ENCODE measurements at places on chromosomes 11 and 22.

- peak; percentile 48 for DNase-seq
Measured at GRCh38 chr11:134270250-134270714, 5.9 kb upstream of the GLB1L3 start.

- DNase-seq = no peak
Measured at GRCh38 chr11:24070435-24070834, 426.4 kb upstream of the LUZP2 start.

DNA sequence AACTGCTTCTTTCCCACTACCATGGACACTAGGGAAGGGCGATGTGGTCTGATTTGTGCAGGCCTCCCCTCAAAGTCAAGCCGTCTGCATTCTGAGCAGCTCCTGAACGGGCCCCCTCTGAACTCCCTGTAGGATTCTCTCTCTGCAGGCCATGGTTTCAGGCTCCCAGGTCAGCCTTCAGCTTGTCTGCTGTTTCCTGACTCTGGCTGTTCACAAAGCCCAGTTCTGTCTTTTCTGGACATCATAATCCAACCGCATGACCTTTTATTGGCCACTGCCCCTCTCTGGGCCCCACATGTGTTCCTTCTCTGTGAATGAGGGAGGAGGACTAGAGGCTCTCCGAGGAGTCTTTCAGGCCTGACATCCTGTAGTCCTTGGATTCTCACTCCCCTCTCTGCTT lies 161.0 kb downstream of the FEZ1 start:
- no peak for DNase-seq

DNA sequence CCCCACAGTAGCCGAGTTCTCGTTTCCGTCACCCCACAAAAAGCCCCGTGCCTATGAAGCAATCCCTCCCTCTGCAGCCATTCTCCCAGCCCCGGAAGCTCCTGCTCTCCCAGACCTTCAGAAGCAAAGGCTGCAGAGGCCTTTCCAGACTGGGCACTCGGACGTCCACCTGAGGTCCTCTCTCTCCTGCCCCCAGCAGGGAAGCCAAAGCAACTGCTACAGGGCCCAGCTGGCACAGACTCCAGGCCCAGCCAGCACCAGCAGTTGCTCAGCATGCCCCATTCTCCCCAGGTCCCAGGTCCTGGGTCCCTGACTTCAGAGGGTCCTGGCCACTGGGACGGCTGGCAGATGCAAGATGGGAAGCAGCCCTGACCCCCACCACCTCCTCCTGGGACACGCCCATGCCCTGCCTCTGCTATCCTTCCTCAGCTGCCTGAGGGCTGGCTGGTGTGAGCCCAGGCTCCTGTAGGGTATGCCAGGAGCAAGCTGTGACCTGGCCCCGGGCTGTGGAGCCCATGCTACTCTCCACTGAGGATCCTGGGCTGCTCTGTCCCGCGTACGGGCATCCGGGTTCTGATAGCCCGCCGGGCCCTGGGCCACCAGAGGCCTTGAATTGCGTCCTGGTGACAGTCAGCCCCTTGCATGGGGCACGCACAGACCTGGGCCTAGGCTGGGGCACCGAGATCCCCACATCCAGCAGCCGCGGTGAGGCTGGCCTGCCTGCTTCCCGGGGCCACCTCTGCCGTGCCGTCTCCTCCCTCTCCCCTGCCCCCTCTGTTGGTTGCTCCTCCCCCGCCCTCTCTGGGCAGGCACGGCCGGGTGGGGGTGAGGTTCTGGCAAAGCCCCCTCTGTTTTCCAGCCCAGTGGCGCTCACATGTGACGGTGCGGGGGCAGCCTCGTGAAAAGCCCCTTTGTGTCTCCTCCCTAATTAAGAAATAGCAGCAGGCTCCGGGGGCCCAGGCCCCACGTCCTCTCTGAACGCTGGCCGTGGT lies 1310.3 kb downstream of the BRD1 start:
- DNase-seq = no peak

DNA sequence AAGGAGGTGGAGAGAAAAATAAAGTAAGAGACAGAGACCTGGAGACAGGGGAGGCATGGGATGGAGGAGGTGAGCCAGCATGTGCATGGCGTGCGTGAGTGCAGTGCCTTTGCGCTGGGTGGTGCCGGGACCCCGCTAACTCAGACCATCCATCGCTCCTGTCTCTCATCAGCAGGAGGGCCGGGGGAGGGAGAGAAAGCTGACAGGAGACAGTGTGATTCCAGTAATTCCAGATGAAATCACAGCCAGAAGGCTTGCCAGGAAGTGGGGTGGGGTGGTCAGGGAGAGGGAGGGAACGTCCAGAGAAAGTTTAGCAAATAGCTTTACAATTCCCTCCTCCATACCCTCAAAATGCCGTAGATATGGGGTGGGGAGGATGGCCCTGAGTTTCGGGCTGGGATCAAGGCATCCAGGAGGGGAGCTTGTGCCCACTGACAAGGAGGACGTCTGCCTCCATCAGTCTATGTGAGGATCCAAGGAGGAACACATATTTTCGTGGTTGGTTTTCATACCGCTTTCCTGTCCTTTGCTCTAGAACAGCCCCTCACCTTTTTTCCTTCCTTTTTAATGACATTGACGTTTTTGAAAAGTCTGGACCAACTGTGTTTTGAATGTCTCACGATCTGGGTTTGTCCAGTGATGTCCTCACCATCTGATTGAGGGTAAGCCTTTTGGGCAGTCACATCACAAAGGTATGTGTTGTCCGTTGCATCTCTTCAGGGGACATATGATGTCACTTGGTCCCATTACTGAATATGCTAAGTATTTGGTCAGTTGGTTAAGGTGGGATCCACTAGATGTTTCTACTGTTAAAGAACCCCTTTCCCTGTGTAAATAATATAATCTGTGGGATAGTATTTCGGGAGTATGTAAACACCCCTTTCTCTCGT lies 567.3 kb downstream of the MIAT start:
- no peak for DNase-seq

DNA sequence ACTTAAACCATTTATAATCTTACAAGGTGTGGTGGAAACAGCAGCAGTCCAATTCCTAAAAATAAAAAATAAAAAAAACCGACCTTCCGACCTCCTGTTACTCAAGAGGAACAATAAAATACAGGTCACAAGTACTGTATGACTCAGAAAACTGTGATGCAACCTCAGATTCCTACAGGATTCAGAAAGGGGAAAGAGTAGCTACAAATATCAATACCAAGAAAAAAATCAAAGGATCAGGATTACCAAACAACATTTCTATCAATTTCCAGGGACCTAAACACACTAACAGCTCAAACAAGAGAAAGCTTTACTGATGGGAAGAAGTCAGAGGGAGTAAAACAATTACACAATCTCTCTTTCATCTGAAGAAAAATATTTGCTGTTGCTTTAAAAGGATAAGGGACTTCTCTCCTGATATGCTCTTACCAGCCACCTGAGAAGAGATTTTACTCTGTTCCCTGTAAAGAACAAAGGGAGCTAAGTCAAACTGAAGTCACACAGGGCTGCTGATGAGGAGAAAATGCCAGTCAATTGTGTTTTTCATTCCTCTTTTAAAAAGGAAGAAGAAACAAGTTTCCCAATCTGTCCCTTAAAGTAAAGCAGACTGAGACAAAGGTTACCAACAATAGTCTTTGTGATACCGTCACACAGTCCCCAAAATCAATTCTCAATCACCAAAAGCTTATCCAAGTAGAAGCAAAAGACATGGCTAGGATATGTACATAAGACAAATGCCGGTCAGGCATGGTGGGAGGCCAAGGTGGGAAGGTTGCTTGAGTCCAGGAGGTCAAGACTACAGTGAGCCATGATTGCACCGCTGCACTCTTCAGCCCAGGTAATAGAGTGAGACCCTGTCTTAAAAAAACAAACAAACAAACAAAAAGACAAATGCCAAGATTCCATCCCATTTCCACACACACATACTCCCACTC lies 39.3 kb downstream of the AMBRA1 start:
- DNase-seq = no peak

DNA sequence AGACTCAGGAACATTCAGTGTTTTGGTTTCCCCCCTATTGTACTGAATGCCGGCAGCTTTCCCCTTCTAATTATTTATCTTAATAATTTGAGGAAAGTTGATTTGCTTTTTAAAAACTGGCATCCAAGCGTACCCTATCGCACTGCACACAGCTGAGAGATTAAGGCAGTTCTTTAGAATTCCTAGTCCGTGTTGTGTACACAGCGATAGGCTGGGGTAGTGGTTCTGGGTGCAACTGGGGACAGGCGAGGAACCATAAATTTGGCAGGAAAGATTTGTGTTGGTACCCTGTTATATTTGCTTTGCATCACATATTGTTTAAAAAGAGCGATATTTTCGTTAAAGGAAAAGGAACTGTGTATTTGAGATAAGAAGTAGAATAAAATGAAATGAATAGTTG lies 39.2 kb downstream of the PTPRJ start:
- DNase-seq = no peak

DNA sequence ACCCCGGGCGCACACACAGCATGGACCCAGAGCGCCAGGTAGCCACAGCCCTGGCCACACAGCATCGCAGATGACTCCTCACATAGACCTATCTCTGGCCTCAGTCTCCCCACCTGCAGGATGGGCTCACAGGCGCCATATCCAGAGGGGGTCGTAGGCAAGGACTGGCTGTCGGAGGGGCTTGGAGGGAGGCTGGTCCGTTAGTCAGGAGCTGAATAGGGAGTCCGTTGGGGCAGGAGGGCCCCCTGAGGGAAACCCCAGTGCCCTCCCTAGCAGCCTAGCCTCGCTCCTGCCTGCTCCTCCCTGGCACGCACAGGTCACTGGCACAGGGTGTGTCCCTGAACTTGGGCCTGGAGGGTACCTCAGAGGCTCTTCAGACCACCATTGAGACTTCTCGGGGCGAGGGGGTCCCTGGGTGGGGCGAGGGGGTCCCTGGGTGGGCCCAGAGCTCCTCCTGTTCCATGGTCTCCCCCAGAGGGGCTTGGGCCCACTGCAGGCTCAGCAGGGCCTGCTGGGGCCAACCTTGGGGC lies 2.0 kb downstream of the PLXNB2 start:
- no peak for DNase-seq

DNA sequence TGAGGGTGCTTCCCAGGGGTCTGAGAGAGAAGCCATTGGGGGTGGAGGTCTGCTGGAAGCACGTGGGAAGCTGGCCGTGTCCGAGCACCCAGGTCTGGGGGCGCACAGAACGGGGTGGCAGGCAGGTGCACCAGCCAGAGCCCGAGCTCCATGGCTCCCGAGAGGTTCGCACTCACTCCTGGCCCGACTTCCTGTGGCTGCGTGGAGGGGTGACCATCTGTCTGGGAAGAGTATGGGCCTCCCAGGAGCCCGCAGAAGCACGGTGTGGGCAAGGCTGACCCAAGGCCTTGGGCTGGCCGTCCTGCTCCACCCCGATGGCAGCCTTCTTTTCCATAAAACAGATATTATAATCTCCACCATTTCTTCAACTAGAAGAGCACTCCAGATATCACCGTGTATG lies 256.0 kb upstream of the B3GAT1 start:
- no peak for DNase-seq

DNA sequence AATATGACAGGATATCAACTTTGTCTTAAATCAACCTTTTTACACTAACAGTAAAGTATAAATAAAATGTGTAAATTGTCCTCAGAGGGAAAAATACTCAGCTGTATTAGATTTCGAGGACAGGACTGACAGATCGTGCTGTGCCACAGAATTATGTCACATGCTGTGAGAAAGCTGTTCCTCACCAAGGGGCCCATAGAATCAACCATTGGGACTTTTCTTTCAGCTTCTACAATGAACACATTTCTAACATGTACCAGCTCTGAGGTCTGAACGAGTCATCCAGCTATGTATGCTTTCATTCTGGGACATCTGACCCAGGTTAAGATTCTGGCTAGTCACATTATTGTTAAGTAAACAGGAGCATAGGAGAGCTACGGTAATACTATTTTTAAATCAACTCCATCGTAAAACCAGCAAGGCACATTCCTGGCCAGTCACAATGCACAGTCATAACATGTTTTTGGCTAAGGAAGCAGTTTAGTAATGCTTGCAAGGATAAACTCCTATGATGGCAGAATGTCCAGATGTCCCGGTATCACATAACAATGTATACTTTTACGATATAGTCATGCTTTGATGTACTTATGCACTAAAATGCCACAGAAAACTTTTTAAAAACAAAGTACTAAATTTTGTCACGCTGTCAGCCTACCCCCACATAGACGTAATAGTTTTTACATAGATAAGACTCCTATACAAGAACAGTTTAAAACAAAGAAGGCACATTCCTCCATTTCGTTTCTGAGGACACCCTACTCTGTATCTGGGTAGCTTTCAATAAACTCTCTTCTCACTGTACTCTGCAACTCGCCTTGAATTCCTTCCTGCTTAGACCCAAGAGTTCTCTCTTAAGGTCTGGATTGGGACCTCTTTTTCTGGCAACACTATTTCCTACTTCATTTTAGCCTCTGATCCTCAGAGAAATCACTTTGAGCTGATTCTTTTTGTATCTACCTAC lies 27.4 kb downstream of the ZNF214 start:
- DNase-seq = no peak

- DNase-seq = no peak
Measured at GRCh38 chr11:118238421-118238820, 13.6 kb upstream of the JAML start.

DNA sequence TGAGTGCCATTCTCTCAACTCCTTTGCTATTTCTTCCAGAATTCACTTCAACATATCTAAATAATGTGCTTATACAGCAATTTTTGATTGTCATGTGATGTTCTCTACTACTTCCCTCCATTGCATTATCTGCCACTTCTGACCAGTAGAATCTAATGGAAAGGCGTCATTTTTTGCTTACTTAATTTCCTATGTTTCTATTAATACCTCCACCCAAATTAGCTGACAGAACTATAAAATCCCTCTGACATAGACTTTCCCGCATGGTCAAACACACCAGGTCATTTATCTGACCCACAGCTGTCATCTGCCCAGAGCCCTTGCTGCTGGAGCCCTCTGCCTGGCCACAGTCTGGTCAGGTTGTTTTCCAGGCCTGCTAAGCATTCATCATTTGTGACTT lies 258.6 kb upstream of the NARS2 start:
- no peak for DNase-seq

DNA sequence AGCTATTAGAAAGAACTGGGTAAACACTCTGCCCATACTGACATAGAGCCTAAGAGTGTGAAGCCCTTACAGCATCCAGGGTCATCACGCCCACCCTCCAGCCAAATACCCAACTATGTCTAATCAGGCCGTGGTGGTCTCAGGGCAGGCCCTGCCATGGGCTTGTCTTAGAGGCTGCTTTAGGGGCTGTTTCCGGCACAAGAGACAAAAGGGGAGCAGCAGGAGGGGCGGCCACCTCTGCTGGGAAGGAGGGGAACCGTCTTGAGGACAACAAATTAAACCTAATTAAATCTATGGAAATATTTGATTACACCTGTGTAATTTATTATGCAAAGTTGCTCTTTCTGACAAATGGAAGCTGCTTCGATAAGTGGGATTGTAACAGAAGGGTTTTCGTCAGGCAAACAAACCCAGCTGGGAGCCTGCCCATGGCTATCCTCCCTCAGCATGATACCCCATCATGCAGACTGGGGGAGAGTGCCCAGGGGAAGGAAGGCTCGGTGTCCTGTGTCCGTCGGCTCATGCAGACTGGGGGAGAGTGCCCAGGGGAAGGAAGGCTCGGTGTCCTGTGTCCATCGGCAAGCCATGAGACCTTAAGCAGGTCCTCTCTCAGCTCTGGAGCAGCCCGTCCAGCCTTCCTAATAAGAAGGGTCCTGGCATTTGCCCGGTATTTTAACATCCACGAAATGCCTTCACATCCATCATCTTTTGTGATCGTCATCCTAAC lies 163.6 kb upstream of the B3GAT1 start:
- no peak for DNase-seq
